Occipital lobe (tissue), 3 donors: ENCODE measurements at places on chromosomes 3 and 15.

DNA sequence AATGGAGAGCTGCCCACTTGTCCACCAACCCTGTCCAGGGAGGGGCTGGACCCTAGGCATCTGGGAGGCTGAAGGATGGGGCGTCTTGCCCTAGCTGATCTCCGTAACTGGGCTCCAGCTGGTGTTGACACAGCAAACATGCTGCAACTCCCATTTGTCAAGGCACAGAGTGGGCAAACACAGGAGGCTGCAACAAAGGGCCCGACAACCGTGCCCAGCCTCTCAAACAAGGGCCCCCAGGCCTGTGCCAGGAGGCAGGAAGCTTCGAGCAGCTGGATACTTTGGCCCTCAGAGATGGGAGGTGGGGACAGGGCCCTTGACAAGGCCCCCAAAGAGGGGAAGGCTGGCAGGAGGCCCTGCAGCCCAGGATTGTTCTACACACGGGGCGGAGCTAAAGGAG is 64.2 kb upstream of the TMEM115 start:
- no peak for DNase-seq

DNA sequence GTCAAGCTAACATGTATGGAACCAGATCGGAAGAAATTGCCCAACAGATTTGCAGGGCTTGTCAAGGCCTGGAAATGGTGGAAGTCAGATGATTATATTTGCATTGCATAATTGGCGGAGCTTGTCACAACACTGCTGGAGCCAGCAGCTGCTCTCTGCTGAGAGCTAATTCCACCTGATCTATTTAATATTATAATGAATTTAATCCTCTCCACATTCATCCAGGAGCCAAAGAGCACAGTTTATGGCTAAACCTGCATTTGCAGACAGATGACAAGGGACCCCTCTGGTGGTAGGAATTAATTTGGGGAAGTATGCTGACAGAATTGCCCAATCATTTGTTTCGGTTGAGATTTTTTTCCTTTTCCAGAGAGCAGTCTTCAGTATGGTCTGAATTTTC is 730.2 kb downstream of the TUSC7 start:
- DNase-seq, result no peak

GRCh38 chr15:85482894-85483293 is 102.5 kb downstream of the AKAP13 start:
- DNase-seq, result no peak

DNA sequence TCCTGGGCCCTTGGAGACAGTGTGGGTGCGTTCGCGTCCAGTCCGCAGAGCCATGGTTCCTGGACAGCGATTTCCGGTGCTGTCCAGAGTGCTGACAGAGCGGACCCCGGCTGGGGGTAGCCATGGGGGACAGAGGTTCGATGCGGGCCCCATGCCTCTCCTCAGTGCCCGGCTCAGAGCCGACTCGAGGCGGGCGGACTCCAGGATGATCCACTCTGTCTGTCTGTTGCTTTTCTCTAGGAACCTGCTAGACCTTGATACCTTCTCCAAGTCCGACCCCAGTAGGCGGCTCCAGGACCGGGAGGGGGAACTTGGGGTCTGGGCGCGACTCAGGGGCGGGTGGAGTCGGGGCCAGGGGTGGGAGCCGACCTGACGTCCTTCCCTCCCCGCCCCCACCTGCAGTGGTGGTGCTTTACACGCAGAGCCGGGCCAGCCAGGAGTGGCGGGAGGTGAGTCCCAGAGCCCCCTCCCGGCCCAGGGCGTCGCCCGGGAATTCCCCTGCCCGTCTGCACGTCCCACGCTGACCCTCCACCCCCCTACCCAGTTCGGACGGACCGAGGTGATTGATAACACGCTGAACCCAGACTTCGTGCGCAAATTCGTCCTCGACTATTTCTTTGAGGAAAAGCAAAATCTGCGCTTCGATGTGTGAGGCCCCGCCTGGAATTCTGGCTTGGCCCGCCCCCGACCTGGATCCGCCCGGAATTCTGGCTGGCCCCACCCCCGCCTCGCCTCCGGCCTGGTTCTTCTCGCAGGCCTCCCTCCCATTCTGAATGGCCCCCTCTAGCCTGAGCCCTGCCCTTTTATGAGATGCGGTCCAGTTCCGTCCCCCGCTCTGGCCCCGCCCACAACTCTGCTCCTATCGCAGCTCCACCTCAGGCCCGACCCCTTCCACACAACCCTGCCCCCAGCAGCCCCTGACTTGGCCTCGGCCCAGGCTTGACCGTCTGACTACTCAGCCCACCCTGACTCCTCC is 1.0 kb downstream of the CPNE9 start:
- DNase-seq, result no peak

GRCh38 chr15:31605467-31605931 is 278.9 kb downstream of the KLF13 start:
- no peak for DNase-seq

GRCh38 chr3:141122455-141123030 is 71.4 kb downstream of the SPSB4 start:
- DNase-seq, result no peak

DNA sequence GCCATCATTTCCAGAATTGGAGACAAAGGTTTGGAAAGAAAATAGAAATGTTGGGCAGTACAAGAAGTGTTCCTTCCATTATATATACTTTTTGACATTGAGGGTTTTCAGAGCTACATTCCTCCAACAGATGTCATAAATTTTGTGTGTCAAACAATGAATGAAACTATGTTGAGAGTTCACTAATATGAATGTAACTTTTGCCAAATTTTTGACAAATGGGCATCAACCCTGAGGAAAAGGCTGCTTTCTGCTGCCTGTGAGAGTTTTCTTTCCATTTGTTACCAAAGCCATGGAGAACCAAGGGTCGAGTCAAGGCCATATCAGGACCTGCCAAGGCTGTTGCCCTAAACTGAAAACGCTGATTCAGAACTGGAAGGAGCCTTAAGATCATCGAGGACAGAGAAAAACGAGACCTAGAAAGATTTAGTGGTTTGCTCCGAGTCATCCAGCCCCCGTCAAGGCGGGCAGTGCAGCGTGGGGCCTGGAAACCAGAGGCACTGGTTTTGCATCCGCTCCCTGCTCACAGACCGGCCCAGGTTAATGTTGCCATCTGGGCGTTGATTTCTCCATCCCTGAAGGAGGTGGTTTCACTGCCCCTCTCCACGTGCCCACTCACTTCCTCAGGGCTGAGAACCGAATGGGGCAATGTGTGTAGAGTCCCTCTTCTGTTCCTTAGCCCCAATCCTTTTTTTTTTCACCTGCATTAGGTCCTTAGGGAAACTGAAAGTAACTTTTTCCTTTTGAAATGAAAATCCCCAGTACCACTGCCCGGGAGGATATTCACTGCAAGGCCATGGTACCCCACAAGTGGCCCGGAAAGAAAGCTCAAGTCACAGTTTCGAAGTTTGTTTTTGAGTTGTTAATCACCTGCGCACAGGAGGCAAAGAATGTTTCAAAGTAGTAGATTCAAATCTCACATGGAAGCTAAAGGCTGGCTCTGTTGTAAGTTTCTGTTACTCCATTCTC is 32.8 kb downstream of the TPM1 start:
- DNase-seq, result no peak

- DNase-seq, result no peak
Observed at GRCh38 chr15:67109141-67110034, 44.0 kb downstream of the SMAD3 start.

DNA sequence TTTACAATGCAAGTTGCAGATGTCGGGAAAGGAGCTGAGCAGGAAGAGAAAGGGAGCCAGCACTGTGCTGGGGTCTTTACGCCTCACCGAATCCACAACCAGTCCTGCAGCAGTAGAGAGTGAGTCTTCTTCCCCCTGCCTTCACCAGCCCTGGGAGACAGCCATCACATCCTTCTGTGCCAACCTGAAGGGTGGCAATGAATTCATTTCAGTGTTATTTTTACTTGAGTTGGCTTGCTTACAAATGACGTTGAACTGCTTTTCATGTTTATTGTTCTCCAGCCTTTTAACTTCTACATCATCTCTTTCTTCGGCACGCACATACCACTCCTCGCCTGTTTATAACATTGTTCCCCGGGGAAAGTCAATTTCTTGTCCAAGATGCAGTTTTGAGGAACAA is 77.1 kb downstream of the TRIM42 start:
- DNase-seq, result peak; percentile 3

GRCh38 chr15:82129761-82130160 is 83.9 kb upstream of the MEX3B start:
- DNase-seq, result no peak

GRCh38 chr3:7203969-7204847 is 343.3 kb downstream of the GRM7 start:
- no peak for DNase-seq

GRCh38 chr3:108013141-108014055 is 77.4 kb downstream of the CD47 start:
- DNase-seq, result no peak

DNA sequence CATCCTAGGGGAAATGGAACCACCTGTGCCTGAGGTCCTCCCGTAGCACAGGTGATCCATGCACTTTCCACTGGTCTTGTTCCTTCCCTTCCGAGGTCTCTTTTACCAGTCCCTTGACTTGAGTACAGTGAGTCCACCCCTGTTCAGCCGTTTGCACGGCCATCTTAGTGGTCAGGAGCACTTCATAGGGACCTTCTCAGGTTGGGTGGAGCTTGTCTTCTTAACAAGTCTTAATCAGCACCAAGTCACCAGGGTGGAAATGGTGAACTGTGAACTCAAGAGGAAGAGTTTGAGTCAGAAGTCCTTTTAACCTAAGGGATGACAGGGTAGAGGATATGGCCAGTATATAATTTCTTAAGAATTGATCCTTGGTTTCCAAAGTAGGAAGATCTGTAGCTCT is 21.4 kb downstream of the ARL8B start:
- no peak for DNase-seq

DNA sequence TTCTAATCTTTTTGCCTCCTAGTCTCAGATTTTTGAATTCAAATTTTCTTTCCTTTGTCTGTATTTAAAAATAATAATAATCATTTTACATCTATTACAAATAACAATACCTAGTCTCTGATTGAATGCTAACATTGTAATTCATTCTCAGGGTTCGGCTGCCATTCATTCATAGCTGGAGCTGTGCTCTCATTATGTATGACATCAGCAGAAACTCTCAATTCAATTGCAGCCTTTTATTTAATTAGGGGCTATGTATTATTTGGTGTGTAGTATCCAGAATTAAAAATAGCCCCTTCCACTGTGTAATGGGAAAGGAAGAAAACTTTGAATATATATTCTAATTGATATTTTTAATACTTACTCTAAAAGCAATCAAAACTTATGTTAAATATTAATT is 270.4 kb upstream of the MDFIC2 start:
- DNase-seq, result no peak

- no peak for DNase-seq
Observed at GRCh38 chr3:194482196-194482593, 4.6 kb downstream of the ATP13A3 start.

DNA sequence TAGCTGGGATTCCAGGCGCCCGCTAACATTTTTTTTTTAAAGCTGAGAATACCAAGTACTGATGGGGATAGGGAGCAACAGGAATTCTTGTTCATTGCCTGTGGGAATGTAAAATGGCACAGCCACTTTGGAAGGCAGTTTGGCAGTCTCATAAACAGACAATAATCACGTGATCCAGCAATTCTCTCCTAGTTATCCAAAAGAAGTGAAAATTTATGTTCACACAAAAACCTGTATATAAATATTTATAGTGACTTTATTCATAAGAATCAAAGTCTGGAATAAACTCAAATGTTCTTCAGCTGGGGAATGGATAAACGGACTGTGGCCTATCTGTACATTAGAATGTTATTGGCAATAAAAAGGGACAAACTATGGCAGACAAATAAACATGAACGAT is 72.5 kb upstream of the NEO1 start:
- no peak for DNase-seq

GRCh38 chr3:40713306-40713705 is 188.5 kb downstream of the ZNF621 start:
- DNase-seq, result no peak

DNA sequence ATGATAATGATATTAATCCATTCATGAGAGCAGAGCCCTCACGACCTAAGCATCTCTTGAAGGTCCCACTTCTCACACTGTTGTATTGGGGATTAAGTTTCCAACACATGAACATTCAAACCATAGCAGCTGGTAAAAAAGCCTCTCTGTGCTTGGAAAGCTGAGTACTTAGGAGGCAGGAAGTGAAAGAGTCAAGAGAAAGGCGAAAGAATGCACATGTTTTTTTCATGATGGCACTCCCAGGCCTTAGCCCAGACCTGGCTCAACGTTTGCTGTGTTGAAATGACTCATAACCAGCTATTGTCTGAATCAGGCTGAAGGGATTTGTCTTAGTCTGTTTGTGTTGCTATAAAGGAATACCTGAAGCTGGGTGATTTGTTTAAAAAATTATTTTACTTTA is 84.4 kb upstream of the RGMA start:
- DNase-seq, result no peak

- DNase-seq, result no peak
Observed at GRCh38 chr3:81029861-81030260, 731.6 kb downstream of the GBE1 start.

GRCh38 chr15:60052796-60053195 is 48.7 kb downstream of the FOXB1 start:
- no peak for DNase-seq

DNA sequence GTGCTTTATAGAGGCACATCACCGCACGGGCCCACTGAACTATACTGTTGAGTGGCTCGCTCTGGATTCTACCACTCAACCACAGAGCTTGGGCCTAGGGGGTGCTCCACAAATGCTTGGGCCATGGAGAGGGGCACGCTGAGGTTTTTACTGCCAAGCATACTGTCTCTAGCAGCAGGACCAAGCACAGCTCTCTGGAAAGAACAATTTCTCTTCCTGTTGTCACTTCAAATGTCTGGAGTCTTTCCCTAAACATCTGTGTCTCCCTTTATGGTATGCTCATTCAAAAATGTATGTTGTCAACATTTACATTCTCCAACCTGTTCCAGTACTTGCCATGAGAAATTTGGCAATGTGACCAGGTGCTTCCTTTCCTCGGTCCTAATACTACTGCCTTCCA is 114.7 kb upstream of the TPM1 start:
- no peak for DNase-seq

DNA sequence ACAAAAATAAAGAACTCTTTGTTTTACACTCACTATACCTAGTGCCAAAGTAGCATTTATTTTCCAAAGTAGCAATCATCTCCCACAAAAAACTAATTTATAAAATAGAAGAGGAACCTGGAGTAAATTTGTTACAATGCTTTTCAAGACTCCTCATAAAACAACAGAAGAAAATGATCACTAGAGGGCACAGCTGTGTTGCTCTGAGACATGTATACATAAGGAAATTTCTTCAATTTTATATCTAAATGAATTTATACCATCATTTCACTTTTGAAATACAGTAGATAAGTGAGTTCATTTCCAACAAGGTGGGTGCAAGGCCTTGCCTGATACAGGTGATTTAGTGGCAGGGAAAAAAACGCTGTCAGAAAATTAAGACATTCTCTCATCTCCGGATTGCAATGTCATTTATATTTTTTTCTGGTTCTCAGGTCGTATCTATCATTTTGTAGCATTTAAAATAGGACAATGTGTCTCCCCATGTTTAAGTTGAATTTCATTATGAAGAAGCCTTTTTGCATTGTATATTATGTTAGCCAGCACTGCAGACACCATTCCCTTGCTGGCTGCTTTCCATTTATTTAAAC is 25.3 kb upstream of the ARHGEF26 start:
- DNase-seq, result no peak
